ENCODE measurements at places on chromosomes 12 and 14.

DNA sequence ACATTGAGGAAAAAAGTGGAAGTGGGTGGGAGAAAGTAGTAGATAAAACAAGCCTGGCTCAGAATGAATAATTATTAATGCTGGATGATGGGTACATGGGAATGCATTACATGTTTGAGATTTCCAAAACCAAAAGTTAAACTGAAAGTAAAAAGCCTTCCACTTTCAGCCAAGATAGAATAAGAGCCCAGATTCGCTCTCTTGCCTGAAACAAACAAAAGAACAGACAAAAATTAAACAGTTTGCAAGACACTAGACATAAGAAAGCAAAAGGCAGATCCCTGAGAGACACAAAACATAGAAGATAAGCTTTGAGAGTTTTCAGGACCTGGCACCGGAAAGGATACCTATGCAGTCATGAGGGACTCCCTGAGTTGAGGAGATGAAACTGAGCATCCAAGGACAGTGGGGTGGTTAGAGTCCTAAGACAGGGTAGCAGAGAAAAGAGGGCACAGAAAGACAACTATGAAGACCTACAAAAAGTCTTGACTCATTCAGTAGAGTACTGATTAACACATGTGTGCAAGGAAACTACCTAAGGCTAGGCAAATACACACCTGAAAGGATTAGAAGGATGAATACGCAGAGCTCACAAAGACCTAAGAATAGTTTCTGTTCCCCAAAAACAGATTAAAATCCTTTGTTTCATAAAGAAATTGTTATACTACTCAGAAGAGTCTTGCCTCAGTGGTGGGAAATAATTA lies 54.1 kb downstream of the CEP83 start:
- no peak for DNase-seq

GRCh38 chr12:57237596-57237931 lies 8.1 kb downstream of the SHMT2 start:
- no peak for DNase-seq

- DNase-seq, result no peak
Observed at GRCh38 chr12:130987151-130987931, 33.6 kb downstream of the ADGRD1 start.

DNA sequence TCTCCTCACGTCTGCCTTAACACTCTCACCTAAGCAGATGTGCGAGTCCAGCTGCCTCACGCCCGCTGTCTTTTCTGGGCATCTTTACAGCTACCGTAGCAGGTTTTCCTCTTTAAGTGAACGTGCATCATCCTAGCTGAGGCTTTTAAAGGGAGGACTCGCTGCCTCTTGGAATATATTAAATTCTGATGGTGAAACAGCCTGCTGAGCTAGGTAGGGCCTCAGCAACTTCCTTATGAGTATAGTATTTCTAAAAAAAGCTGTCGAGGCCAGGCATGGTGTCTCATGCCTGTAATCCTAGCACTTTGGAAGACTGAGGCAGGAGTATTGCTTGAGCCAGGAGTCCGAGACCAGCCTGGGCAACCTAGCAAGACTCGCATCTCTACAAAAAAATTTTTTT lies 32.2 kb downstream of the TESC start:
- no peak for DNase-seq

DNA sequence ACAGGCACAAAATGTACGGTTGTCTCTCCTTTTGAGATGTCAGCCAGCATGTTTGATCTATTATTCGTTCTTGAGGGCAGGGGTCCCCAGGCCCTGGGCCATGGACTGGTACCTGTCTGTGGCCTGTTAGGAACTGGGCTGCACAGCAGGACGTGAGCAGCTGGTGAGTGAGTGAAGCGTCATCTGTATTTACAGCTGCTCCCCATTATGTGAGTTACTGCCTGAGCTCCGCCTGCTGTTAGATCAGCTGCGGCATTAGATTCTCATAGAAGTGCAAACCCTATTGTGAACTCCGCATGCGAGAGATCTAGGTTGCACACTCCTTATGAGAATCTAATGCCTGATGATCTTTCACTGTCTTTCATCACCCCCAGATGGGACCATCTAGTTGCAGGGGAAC lies 41.4 kb upstream of the SCN8A start:
- peak; percentile 82 for DNase-seq

DNA sequence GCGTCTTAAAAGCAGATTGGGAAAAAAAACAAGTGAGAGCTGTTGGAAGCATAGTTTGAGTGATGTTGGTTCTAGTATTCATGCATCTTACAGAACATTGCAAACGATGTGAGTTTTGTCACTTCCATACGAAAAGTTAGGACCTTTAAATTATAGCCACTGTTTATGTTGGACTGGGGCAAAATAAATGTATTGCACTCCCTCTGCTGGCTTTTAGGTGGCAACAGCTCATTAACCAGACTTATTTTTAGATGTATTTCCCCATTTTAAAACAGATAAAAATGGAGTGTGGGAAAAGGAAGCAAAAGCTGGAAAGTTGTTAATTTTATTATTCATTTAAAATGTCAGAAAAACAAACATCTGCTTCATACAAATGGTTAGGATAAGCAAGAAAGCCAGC lies 111.9 kb downstream of the LGR5 start:
- DNase-seq, result peak; percentile 23

- DNase-seq, result no peak
Observed at GRCh38 chr12:82144505-82144904, 213.7 kb downstream of the CCDC59 start.

DNA sequence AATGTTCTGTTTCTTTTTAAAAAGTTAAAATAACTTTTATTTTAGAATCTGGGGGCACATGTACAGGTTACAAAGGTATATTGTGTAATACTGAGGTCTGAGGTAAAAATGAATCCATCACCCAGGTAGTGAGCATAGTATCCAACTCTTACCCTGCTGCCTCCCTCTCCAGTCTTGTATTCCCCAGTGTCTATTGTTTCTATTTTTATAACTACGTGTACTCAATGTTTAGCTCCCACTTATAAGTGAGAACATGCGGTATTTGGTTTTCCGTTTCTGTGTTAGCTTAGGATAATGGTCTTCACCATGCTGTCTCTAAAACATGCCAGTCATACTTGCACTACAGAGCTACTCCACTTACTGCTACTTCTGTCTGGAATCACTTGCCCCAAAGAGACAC lies 8.4 kb downstream of the FBXO33 start:
- DNase-seq, result no peak

DNA sequence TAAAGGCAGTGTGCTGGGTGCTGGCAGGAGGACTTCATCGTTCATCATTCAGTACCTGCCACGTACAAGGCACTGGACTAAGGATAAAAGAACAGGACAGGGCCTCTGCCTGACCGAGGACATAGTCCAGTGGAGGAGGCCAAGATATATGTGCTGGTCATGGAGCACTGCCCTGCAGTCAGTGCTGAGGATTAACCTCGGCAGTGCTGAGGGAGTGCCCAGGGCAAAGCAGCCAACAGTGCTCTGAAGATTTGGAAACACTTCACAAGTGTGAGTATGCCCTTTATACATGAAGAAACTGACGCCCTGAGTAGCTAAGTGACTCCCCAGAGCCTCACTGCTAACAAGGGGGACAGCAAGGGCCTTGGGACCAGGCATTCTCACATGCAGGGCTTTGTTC lies 71.4 kb upstream of the RFX4 start:
- DNase-seq, result no peak

DNA sequence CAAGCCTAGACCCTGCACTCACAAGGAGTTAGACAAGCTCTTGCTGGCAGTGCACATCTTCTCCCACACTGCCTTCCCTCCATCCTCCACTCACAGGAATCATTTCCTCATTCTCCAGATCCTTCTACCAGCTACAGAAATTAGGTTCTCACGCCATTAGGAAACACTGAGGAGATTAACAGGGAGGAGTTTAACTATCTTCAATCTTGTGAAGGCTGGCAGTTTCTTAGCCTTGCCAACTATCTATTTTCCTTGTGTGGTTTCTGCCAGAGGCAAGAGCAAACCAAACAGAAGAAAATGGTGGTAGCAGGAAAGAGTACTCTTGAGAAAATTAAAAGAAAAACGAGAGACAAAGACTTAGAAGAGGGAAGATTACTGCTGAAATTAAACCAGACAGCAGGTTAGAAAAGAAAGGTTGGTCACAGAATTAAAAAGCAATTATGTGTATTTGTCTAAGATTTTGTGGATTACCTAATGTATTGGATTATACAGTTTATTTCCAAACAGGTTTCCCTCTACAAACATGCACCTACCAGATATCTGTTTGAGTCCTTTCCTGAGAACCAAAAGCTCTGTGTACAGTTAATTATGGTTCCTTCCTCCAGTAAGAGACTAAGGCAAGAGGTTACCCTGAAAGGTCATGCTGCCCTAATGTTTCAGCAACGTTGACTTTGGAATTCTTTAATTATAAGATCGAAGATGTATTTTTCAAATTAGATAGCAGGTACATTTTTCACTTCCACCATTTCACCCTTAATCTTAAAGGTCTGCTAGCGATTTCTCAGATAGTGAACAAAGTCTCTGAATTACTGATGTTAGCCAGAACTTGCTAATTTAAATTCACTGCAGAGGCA lies 5.0 kb downstream of the RERG start:
- DNase-seq, result no peak

DNA sequence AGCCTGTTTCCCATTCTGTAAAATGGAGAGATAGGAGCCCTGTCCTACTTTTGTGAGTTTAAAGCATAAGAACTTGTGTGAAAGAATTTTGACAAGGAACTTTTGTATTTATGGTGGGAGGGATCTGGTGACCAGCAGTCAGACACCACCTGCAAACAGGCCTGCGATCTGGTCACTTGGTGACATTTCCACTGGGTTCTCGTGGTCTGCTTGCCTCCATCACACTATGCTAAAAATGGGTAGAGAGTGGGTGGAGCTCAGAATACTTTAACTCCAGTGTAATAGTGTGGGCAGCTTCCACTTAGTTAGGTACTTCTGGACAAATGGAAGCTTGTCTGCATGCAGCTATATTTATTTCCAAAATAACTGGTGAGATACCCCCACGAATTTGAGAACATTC lies 26.5 kb upstream of the PLXNC1 start:
- DNase-seq, result no peak

DNA sequence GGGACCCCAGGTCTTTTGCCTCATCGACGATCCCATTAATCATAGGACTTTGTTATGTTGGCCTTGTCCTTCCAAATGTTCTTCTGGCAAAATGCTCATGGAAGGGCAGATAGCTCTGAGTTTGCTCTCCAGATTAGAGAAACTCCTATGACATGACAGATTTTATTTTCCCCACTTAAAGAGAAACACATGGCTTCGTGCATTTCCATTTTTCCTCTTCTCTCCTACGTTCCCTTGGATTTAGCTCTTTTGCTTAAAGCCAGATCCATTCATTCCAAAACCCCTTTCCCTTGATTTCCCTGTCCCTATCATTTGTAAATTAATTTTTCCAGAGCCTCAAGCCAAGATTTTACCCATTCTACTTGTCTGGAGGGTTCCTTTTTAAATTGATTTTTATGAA lies 2.9 kb downstream of the PRIMA1 start:
- DNase-seq, result no peak

- DNase-seq, result peak; percentile 52
Observed at GRCh38 chr14:85519661-85520305, 10.2 kb upstream of the FLRT2 start.

- DNase-seq, result no peak
Observed at GRCh38 chr12:9632766-9633165, 25.1 kb upstream of the KLRB1 start.

DNA sequence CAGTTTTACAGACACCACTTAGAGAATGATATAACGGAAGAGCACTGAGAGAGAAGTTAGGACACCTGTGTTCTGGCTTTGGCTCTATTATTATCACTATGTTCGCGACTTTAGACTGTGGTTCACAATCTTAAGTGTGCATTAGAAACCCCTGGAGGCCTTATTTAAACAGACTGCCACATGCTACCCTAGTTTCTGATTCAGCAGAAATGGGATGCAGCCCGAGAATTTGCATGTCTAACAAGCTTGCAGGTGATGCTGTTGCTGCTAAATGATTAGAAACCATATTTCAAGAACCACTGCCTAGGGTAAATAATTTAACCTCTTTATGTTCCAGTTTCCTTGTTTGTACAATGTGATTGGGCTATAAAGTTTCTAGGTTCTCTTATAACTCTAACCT lies 3.6 kb upstream of the RAD51AP1 start:
- DNase-seq, result no peak

DNA sequence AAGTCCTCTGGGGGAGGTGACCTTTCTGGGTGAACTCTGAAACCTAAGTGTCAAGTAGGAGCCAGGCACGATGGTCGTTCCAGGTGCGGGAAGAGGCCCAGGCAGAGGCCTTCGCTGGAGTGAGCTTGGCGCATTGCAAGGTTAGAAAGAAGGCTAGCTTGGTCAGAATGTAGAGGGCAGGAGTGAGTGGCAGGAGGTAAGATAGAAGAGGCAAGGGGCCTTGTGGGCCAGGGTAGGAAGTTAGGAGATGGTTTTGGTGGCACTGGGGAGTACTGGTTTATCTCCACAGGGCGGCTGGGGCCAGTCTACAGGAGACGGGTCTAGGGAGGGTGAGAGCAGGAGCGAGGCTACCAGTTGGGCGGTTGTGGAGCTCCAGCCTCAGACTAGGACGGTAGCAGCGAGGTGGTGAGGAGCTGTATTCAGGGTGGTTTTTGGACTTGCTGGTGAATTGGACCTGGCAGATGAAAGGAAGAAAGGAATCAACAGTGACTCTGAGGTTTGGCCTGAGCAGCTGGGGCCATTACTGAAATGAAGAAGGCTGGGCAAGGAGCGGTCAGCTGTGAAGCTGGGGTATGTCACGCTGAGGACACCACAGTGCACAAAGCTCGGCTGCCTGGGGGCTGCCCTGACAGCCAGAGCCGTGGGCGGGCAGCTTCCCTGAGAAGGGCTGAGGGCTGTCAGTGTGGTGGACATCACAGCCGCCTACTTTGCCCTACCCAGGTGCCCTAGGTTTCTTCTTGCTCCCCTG lies 9.0 kb downstream of the MLXIP start:
- DNase-seq, result no peak

GRCh38 chr12:108700833-108701541 lies 30.3 kb downstream of the CORO1C start:
- DNase-seq, result no peak

GRCh38 chr14:85437148-85437547 lies 92.8 kb upstream of the FLRT2 start:
- no peak for DNase-seq

DNA sequence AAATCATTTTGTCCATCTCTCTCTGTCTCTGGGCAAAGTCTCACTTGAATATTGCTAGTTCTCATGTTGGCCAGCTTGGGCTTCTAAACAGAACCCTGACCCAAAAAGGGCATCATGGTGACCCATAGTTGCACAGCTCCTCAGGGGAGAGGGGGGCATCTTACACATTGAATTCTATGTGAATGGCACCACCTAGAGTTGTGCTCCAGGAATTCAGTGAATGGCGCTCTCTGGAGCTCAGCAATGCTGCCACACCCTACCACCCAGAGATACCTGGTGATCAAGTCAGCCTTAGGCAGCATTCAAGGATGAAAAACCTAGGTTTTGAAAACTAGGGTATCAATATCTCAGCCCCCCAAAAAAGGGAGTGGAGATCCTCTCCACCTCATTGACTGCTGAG lies 50.6 kb downstream of the SMUG1 start:
- no peak for DNase-seq

GRCh38 chr12:4579305-4580102 lies 17.5 kb downstream of the DYRK4 start:
- no peak for DNase-seq

DNA sequence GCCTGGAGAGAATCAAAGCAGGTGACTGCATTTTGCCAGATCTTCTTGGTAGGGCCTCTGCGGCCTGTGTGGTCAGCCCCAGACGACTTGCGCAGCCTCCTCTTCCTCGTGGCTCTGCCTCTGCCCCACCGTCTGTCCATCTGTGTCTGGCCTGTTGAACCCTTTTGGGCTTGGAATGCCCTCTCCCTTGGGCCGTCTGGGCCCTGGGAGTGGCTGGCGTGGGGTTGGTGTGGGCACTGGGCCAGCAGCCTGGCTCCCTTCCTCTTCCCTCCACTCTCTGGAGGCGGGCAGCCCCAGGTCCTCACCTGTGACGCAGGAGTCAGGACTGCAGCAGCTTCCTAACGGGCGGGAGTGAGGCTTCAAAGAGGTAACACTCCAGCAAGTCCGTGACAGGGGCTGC lies 9.7 kb upstream of the CCDC197 start:
- DNase-seq, result no peak

Data from NCI-H748 treated with DMSO at 0.1 percent for 48 hours (cell line).